ENCODE measurements at places on chromosomes 2 and 18.

DNA sequence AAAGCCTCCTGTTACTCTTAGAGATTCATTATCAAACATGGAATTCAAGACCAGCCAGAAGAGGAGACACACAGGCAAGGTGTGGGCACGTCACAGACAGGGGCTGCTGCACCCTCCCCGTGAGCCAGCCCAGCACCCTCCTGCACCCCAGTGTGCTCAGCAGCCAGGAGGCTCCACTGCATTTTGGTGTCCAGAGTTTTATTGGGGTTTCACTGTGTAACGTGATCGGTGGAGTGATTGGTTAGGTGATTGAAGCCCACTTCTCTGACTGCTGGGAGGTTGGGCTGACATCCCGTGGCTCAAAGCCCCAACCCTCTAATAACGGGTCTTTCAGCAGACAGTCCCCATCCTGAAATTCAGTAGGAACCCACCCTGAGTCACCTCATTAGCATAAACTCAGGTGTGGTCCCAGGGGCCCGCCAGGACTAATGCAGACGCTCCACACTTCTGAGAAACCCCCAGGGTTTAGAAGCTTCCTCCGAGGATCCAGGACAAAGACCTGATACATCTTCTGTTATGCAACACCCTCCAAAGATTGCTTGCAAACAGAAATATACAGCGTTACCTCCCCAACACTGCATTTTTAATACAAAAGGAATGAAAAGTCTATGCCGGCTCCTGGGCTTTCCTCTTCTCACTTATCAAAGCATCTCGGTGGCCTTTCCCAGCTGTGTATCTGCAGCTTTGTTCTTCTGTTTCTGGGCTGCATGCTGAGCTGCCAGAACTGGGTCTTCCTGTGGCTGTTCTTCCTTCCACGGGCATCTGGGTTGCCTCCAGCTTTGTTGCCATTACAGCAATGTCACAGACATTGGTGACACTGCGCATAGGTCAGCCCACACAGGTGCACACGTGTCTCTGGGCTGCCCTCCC lies 43.7 kb upstream of the SNED1 start:
- H3K36me3 ChIP-seq = no peaks in the 10 kb centered on the region
- H3K27ac ChIP-seq = no peak overlapping the region
- H3K27me3 ChIP-seq = no peaks in the 10 kb centered on the region
- DNase-seq = peak; percentile 10

DNA sequence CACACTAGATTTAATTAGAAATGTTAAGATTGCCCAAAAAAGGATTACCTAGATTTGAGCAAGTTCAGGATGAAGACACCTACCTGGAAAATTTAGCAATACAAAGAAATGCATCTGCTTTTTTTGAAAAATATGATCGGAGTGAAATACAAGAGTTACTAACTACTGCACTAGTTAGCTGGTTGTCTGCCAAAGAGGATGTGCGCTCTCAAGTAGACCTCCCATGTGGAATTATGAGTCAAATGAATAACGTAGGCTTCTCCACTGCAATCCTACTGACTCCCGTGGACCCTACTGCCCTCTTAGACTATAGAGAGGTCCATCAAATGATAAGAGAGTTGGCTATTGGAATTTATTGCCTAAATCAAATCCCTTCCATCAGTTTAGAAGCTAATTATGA lies 2.0 kb downstream of the ANKAR start:
- no peak overlapping the region for H3K27ac ChIP-seq
- H3K27me3 ChIP-seq = no peaks in the 10 kb centered on the region
- H3K36me3 ChIP-seq = no peaks in the 10 kb centered on the region
- no peak overlapping the region for H3K4me3 ChIP-seq
- H3K4me1 ChIP-seq = no peaks in the 10 kb centered on the region
- DNase-seq = no peak

DNA sequence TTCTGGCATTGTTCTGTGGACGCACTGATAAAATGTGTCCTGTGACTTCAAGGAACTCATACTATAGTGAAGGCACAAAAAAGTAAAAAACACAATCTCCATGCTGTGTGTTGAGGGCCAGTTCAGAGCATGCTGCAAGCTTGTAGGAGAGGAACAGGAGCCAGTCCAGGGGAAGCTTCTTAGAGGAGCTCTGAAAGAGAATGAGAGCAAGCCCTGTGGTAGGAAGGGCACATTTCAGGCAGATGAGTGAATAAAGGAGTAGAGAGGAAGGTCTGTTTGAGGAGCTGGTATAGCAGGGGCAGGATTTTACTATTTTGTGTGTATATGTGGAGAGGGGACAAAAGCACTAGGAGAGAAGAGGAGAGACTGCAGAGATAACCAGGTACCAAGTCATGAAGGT lies 478.3 kb downstream of the ZEB2 start:
- H3K27ac ChIP-seq = no peak overlapping the region
- no peak overlapping the region for H3K4me3 ChIP-seq
- no peaks in the 10 kb centered on the region for H3K4me1 ChIP-seq
- no peaks in the 10 kb centered on the region for H3K27me3 ChIP-seq
- no peak for DNase-seq

- H3K27ac ChIP-seq = no peak overlapping the region
- H3K4me1 ChIP-seq = no peaks in the 10 kb centered on the region
- H3K4me3 ChIP-seq = no peak overlapping the region
- no peaks in the 10 kb centered on the region for H3K36me3 ChIP-seq
- no peaks in the 10 kb centered on the region for H3K27me3 ChIP-seq
Measured at GRCh38 chr2:100182494-100183361, 40.3 kb upstream of the AFF3 start.

- no peaks in the 10 kb centered on the region for H3K27me3 ChIP-seq
- no peaks in the 10 kb centered on the region for H3K4me1 ChIP-seq
- H3K4me3 ChIP-seq = no peak overlapping the region
- no peak overlapping the region for H3K27ac ChIP-seq
Measured at GRCh38 chr18:9715978-9716774, 8.1 kb downstream of the RAB31 start.

DNA sequence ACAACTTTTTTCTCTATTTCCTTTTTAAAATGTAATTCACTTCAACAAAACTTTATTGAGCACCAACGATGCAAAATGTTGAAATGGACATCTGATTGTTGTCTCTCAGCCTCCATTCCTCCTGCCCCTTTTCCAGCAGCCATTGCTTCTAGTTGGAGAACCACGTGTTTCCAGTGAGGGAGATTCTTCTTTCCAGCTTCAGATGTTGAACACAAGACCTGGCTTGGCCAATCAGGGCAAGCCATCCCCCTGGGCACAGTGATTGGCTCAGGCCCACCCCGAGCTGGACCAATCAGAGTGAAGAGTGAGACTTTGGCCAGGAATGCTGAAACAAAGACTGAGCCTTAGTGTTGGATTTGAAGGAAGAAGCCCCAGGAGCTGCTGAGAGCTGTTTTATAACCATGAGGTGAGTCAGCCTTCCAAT lies 59.0 kb downstream of the E2F6 start:
- no peak for DNase-seq
- peak overlapping the region; percentile 45 for H3K27ac ChIP-seq
- H3K4me3 ChIP-seq = no peak overlapping the region

- H3K27ac ChIP-seq = no peak overlapping the region
- DNase-seq = no peak
- no peaks in the 10 kb centered on the region for H3K36me3 ChIP-seq
- no peaks in the 10 kb centered on the region for H3K4me1 ChIP-seq
Measured at GRCh38 chr2:1971124-1971523, 226.8 kb upstream of the PXDN start.

GRCh38 chr2:201882353-201883090 lies 76.2 kb downstream of the CDK15 start:
- H3K4me3 ChIP-seq = no peak overlapping the region
- no peaks in the 10 kb centered on the region for H3K27me3 ChIP-seq
- H3K27ac ChIP-seq = no peak overlapping the region
- no peak for DNase-seq
- no peaks in the 10 kb centered on the region for H3K36me3 ChIP-seq
- no peaks in the 10 kb centered on the region for H3K4me1 ChIP-seq

DNA sequence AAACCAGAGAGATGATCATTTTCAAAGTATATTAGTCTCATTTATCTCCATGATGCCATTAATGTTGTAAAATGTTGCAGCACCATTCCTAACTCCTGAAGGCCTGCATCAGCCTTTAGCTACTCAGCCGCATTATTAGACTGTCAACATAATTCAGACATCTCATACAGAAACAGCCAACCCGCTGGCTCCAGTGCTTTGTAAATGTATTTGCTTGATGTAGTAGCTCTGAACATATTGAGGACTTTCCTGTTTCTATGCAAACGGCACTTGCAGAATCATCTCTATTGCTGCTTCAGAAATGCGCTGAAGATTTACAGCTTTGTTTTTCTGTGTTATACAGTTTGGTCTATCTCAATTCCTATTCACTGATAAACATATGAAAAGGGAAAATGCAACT lies 372.2 kb downstream of the DSEL start:
- no peak overlapping the region for H3K4me3 ChIP-seq
- no peaks in the 10 kb centered on the region for H3K36me3 ChIP-seq
- H3K27me3 ChIP-seq = no peaks in the 10 kb centered on the region
- no peaks in the 10 kb centered on the region for H3K4me1 ChIP-seq
- DNase-seq = no peak
- H3K27ac ChIP-seq = no peak overlapping the region

GRCh38 chr2:46364797-46365457 lies 67.7 kb downstream of the EPAS1 start:
- H3K4me1 ChIP-seq = no peaks in the 10 kb centered on the region
- no peak overlapping the region for H3K4me3 ChIP-seq
- no peak overlapping the region for H3K27ac ChIP-seq
- DNase-seq = peak; percentile 57
- H3K36me3 ChIP-seq = no peaks in the 10 kb centered on the region

GRCh38 chr18:35071819-35072247 lies 30.6 kb downstream of the MAPRE2 start:
- no peaks in the 10 kb centered on the region for H3K36me3 ChIP-seq
- DNase-seq = no peak
- no peak overlapping the region for H3K4me3 ChIP-seq

DNA sequence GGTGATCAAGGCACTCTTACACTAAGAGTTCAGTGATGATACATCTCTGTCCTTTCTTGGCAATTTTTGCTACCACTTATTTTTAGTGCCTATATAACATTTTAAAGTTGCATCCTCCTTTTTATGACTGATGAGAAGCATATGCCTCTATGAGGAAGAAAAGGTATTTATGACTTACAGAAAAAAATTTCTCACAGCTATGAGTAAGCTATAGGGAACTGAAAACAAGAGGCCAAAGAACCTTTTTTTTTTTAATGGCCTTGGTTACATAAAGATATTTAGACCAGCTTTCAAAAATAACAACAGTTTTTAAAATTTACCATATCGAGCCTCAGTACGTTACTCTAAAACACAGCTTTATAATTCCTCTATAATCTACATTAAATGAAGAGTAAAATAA lies 21.3 kb downstream of the MBD5 start:
- H3K27me3 ChIP-seq = no peaks in the 10 kb centered on the region
- no peak overlapping the region for H3K27ac ChIP-seq
- no peak overlapping the region for H3K4me3 ChIP-seq
- DNase-seq = no peak
- H3K36me3 ChIP-seq = no peaks in the 10 kb centered on the region

DNA sequence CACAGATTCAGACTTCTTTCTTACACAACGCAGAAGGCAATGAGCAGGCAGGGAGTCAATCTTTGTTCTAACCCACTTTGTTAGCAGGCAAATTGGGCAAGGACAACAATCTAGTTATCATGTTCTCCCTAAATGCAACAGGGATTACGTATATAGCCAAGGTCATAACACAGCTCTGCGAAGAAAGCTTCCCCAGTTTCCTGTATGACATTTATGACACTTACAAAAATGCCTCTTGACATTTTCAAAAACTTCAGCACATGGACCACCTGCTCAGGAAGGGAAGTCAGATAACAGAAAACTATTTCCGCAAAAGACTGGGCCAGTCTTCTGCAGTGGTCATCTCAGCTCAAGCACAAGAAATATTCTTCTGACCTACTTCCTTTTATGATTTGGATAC lies 106.1 kb downstream of the IRS1 start:
- no peaks in the 10 kb centered on the region for H3K27me3 ChIP-seq
- no peaks in the 10 kb centered on the region for H3K4me1 ChIP-seq
- no peak overlapping the region for H3K27ac ChIP-seq
- no peak overlapping the region for H3K4me3 ChIP-seq
- no peaks in the 10 kb centered on the region for H3K36me3 ChIP-seq

DNA sequence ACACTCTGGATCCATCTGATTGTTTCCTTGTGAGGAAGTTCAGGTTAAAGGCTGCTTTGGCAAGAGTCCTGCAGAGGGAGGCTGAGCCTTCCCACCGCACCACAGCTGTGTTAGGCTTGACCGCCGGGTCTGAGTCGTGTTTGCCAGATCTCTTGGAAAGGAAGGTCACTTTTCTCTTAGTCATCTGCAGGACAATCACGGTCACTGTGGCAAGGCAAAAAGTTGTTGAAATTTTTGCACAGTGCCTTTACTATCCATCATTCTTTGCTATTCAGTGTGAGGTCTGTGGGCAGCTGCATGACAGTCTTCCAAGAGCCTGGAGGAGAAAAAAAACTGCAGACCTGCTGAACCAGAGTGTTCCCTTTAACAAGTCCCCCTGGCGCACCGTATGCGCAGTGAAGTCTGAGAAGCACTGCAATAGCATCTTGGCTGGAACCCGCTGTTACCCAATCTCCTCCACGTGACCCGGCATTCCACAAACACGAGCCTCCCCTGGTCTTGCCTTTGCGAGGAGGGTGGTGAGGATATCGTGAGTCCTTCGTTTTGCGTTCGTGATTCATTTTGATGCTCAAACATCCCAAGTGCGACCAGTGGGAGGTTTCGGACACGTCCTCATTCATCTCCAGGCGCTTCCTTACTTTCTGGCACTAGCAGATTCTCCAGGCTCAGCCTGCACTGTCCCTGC lies 23.0 kb downstream of the BIN1 start:
- no peak overlapping the region for H3K4me3 ChIP-seq
- peaks cover 39% of the 10 kb centered on the region for H3K4me1 ChIP-seq
- no peaks in the 10 kb centered on the region for H3K27me3 ChIP-seq
- H3K27ac ChIP-seq = peak overlapping the region; percentile 64
- no peaks in the 10 kb centered on the region for H3K36me3 ChIP-seq
- DNase-seq = peak; percentile 64

DNA sequence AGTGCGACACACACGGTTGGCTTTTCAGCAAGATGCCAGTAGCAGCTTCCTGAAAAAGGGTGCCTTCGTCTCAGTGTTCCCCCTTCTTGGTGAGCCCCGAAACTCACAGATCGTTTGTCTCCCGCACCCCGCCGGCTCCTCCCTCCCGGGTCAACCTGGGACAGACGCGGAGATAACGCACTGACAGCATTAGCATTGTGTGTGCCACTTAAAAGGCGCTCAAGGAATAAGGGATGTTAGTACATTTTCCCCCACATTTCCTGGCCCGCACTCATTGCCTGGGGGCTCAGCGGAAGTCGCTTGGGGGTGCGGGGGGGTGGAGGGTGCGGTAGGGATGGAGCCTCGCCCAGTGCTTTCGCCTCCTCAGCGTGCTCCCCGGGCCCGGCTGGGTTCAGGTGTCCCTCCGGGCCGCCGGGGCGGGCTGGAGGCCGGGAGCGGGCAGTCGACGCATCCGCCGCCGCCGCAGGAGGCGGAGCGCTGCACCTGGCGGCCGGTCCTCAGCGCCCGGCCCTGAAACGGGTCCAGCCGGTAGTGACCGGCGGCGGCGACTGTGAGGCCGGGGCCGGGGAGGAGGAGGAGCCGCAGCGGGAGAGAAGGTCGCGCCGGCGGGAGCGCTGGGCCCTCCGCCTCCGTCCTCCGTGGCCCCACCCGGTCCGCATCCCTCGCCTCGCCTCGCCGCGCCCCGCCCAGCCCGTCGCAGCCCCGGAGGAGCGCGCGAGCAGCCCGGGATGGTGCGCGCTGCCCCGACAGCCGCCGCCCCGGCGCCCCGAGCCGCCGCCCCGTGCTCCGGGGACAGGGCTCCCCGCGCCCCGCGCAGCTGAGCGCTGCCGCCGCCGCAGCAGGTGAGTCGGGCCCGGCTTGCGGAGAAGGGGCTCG lies at the start of gene MFSD6:
TSS of gene MFSD6 (plus strand) at position 694 of the 876 bp plus-strand sequence. CDS start 27,675 bp downstream, outside the sequence.
- H3K4me1 ChIP-seq = peaks cover 7% of the 10 kb centered on the region
- DNase-seq = peak; percentile 76
- no peaks in the 10 kb centered on the region for H3K36me3 ChIP-seq
- H3K4me3 ChIP-seq = peak within 1 kb of the TSS; percentile 73
- peak within 1 kb of the TSS; percentile 92 for H3K27ac ChIP-seq
- H3K27me3 ChIP-seq = no peaks in the 10 kb centered on the region
